ENCODE measurements at places on chromosomes 4 and X.

- peak; percentile 8 for DNase-seq
These were observed at the start of the genes SATL1 and ZNF711 for GRCh38 chrX:85243761-85244449. Gene SATL1, minus strand, starts transcription at chrX:85243779. Its CDS starts 134,811 bp downstream, at chrX:85108968. Gene ZNF711, plus strand, starts transcription at chrX:85243991. Its CDS starts 3,582 bp downstream, at chrX:85247573.

GRCh38 chrX:2566055-2566454 lies 65.3 kb upstream of the DHRSX start:
- DNase-seq, result no peak

- DNase-seq, result no peak
These were observed 161.7 kb downstream of the RASL11B start for GRCh38 chr4:53023677-53024299.

GRCh38 chrX:154012336-154012991 lies 7.2 kb downstream of the IRAK1 start:
- DNase-seq, result no peak

DNA sequence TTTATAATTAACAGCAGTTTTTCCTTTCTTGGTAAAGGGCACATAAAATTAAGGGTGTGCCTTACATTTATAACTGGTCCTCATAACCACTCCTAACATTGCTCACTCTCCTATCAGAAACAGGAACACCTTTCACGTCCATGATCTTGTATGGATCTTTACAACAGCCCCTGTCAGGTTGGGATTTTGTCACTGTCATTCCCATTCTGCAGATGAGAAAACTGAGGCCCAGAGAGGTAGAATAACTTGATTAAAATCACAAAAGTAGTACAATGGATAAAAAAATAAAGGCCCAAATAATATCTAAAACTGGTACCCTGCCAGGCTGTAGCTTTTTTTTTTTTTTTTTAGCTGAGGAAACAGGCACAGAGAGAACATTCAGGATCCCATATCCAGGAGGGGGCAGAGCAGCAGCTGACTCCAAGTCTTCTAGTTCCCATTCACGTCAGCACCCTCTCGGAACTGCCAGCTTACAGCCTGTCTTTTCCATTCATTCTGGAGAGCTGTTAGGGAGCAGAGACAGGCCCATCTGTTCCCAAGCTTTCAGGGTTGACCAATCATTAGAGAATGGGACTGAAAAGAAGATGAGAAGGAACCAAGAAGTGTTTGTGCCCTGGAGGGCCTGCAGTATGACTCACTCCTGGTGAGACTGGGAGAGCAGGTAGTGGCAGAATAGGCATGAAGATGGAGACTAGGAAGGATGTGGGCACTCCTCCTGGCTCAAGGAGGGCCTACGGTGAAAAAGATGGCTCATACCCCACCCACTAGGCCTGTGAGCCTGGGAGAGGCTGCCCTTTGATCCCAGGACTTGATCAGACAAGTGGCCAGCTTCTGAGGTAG lies 7.3 kb downstream of the SUV39H1 start:
- DNase-seq, result no peak

GRCh38 chr4:88378691-88379559 lies at the start of gene HERC6:
Gene HERC6, plus strand, starts transcription at chr4:88378852. Its CDS starts 70 bp downstream, at chr4:88378922.
- DNase-seq, result peak; percentile 99

Measured in suppressor macrophage treated with lipopolysaccharide for 4 hours (primary cell).